Ecto neural progenitor cell (in vitro differentiated cells): ENCODE measurements at places on chromosomes 2 and 18.

DNA sequence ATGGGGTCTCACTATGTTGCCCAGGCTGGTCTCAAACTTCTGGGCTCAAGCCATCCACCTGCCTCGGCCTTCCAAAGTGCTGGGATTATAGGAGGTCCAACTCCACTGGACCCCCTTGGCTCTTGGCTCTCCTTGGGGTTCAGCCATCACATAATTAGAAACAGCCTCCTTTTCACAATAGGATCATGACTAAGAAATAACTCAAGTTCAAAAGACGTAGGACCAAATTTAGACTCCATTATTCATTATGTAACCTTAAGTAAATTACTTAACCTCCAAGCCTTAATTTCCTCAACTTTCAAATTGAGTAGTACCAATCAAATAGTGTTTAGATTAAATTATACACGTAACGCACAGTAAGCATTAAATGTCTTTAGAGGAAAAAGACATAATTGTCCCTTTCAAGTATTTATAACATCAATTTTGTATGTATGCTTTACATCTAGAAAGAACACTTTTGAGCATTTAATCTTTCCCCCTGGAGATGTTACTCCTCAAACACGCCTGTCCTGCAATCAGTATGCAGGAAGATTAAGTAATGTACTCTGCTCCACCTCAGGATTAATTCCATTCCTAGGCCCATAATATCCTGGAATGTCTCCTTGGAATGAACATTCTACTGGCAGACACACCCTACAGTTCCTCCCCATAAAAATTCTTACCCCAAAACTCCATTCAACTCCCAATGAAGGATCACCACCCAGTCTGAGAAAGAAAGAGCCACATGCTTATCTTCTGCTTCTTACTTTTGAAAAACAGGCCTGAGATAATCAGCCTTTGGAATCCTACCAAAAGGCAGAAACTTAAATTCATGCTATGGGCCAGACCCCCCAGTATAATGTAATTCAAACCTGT is 49.1 kb downstream of the COBLL1 start:
- no peak for DNase-seq

- DNase-seq, result no peak
These were observed 267.3 kb downstream of the TCF4 start for GRCh38 chr18:55320424-55321264.

- no peak for DNase-seq
These were observed 212.1 kb upstream of the POU3F3 start for GRCh38 chr2:104641786-104642185.

GRCh38 chr2:133485868-133486267 is 82.4 kb downstream of the NCKAP5 start:
- no peak for DNase-seq

GRCh38 chr2:189208254-189208653 is 28.7 kb upstream of the COL5A2 start:
- no peak for DNase-seq

GRCh38 chr2:28552045-28552823 is 56.4 kb downstream of the PLB1 start:
- DNase-seq, result no peak

DNA sequence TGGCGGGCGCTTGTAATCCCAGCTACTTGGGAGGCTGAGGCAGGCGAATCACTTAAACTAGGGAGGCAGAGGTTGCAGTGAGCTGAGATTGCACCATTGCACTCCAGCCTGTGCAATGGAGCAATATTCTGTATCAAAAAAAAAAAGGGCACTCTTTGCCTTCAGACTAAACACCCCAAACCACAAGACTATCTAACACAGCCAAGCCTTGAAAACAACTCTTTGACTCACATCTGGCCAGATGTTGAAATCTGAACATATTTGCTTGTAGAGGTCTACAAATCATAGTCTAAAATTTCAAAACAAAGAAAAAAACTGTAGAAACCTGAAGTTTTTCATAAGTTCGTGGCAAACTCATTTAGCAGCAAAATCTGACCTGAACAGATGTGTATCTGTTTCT is 94.9 kb downstream of the FAM161A start:
- no peak for DNase-seq

GRCh38 chr18:22186484-22186971 is 17.1 kb downstream of the GATA6 start:
- no peak for DNase-seq

DNA sequence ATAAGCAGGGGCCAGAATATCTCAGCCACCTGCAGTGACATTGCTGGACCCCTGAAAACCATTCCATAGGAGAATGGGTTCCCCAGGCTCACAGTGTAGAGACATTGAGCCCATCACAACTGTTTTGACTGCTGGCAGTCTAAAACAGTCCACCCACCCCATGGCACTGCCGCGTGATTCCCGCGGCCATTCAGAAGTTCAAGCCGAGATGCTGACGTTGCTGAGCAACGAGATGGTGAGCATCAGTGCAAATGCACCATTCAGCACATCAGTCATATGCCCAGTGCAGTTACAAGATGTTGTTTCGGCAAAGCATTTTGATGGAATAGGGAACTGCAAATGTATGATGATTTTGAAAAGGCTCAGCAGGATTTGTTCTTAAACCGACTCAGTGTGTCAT is 139.4 kb downstream of the GFPT1 start:
- no peak for DNase-seq

GRCh38 chr2:65371074-65371434 is 61.3 kb downstream of the SPRED2 start:
- DNase-seq, result no peak

DNA sequence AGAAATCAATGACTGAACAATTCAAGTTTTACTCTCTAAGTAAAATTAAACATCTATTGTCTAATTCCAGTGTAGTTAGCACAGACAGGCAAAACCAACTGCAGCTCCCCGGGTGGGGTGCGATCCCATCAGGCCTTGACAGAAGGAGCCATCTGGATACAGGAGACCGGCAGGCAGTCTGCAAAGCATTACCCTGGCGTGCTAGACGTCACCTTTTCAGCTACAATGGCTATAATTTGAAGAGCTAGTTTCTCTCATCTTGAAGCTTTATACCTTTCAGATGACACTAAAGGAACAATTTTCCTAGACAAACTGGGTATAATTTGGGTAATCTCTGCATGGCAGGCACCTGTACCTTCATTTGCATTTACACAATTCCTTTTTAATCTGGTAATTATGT is 761.5 kb upstream of the SOX11 start:
- DNase-seq, result no peak

GRCh38 chr2:109644571-109645275 is 30.6 kb downstream of the SOWAHC start:
- DNase-seq, result peak; percentile 68

DNA sequence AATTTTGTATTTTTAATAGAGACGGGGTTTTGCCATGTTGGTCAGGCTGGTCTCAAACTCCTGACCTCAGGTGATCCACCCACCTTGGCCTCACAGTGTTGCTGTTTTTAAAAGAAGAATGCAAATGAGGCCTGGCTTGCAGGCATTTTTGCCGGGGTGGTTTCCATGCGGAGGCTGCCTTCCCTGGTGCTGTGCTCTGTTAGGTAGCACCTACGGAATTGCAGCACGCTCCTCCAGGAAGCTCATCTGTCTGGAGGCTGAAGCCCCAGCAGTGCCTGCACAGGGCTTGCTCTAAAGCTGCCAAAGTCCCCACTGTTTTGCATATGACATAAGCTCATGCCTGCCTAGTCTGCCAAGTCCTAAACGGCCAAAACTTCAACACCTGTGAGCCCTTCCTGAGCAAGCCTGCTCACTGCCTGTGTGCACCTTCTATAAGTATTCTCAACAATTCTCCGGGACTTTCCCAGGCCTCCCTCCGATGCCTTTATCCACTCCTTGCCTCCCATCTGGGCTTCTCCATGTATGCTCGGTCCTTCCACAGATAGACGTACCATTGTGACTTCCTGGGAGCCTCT is 551.3 kb upstream of the RAB6C start:
- no peak for DNase-seq

GRCh38 chr18:8519102-8519501 is 90.1 kb upstream of the RAB12 start:
- no peak for DNase-seq

DNA sequence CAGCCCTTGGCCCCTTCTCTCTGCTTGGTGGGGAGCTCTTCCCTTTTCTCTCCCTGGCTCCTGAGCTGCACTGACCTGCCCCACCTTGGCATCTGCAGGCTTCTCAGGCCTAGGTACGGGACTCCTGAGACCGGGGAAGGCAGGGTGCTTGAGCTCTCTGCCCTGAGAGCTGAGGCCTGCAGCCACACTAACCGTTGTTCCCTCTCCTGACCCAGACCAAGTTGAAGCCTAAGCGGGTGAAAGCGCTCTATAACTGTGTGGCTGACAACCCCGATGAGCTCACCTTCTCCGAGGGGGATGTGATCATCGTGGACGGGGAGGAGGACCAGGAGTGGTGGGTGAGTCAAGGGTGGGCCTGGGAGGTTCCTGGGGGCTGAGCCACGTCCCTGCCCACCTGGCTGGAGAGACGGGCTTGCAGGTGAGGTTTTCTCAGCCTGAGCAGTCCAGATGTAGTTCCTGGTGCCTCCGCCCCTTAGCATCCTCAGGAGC is 22.2 kb downstream of the ITGB1BP1 start:
- no peak for DNase-seq

DNA sequence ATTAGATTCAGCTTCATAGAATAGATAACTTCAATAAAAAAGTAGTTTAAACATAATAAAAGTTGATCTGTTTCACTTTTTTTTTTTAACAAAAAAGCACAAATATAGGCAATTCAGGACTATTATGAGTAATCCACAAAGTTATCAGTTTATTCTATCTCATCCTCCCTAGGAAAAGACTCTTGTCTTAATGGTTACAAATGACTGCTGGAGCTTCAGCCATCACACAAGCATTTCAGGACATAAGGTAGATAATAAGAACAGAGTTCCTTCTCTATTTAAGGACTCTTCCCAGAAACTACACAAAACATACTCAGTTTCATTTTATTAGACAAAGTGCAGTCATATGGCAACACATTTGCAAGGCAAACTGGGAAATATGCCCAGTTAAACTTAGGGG is 357.6 kb upstream of the SETBP1 start:
- DNase-seq, result no peak

- no peak for DNase-seq
These were observed 366.2 kb downstream of the HRH4 start for GRCh38 chr18:24826605-24827004.

DNA sequence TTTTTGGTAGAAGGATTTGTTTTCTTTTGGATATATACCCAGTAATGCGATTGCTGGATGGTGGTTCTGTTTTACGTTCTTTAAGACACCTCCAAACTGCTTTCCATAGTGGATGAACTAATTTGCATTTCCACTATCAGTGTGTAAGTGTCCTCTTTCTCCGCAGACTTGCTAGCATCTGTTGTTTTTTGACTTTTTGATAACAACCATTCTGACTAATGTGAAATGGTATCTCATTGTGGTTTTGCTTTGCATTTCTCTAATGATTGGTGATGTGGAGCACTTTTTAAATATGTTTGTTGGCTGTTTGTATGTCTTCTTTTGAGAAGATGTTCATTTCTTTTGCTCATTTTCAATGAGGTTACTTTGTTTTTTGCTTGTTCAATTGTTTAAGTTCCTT is 260.9 kb upstream of the CWC22 start:
- DNase-seq, result no peak

DNA sequence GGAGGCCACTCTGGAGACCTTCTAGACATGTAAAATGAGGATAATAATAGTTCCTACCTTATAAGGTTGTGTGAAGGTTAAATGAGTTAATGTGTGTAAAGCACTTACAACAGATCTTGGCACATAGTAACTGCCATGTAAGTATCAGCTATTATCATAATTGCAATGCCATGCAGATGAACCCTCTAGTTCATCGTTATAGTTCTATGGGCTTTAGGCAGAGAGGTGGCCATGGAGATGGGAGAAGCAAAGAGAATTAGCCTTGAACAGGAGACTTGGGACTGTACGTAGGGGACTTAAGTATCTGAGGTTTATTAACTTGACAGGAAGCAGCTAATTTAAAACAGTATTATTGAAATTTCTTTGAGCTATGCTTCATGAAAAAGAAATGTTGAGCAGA is 151.8 kb downstream of the PIK3C3 start:
- no peak for DNase-seq

DNA sequence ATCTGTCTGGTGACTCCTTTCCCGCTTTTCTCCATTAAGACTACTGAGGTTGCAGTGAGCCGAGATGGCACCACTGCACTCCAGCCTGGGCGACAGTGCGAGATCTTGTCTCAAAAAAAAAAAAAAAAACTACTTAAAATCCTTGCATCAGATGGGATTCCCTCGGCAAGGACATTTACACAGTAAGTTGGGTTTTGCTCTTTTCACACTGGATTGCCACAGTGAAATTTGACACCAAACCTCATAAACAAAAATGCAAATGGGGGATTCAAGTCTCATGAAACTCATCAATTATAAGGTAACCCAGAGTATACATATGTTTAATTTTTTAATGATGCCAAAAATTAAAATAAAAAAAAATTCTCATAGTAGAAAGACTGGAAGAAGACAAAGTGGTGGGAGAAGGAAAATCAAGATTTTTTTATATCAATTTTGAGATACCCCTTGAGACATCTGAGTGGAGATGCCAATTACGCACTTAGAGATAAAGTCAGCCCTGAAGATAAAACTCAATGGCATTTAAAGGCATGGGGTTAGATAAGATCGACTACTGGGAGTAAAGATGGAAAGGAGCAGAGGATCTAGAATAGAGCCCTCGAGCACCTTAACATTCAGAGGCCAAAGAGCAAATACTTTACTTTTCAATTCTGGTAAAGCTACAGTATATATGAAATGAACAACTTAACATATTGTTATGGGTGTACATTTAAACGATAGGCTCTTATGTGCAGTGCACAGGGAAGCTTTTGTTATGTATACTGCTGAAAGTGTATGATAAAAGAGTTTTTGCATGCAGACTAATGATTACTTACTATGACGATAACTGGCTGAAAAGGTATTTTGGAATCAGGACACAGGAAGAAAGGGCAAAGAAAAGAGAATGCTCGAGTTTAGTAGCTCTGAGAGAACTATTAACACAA is 37.6 kb downstream of the CHMP3 start:
- no peak for DNase-seq

DNA sequence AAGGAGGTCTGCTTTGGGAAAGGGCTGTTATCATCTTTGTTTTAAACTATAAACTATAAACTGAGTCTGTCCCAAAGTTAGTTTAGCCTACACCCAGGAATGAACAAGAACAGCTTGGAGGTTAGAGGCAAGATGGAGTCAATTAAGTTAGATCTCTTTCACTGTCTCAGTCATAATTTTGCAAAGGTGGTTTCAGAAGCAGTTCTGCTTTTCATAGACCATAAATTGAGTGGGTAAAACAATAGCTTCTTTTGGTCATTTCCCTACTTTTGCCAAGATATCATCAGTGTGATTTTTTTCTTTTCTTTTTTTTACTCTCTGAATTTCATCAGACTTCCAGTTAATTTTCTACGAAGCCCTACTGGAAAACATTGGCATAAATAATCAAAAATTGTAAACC is 117.0 kb downstream of the AP1S3 start:
- no peak for DNase-seq
